NCI-H2081 treated with DMSO at 0.1 percent for 48 hours (cell line): ENCODE measurements at places on chromosomes 5 and 9.

GRCh38 chr9:99828054-99828416 lies 6.3 kb downstream of the NR4A3 start:
- DNase-seq: no peak

GRCh38 chr5:98570010-98570409 lies 203.5 kb upstream of the RGMB start:
- DNase-seq: no peak

DNA sequence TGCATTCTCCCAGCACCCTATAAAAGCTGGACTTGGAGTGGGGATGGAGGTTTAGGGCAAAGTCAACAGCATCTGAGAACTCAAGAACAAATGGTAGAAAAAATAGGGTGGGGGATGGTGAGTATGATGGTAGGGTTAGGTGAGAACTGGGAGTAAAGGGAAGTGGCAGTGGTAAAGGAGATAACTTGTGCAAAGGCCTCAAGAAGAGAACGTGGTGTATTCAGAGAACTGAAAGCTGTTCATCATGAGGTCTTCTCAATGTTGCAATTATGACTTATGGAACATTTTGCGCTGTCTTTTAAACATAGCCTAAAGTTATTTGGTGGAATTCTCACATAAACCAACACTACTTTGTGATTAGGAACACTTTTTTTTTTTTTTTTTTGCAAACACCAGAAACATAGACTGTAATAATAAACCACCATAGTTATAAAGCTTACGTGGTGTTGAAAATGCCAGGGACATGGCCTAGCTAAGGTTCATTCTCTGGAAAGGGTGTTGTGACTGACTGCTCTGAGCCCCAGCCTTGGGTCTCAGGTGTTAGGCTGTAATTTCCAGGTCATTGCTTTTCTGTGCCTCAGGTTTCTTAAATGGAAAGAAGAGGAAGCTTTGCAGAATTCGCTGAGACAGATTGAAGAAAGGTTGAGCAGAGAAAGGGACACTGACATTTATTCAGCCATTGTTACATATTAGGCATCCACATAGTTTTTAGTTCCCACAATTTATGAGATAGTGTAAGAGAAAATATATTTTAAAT lies 19.2 kb upstream of the TXNDC8 start:
- DNase-seq: no peak

- no peak for DNase-seq
Observed at GRCh38 chr5:132301344-132302271, 7.4 kb downstream of the SLC22A4 start.
